Urothelium cell line (cell line): ENCODE measurements at places on chromosomes 16 and 17.
A peak's percentile ranks its signal among the peaks of the same experiment; 100 is the strongest.

- no peak for DNase-seq
Observed at GRCh38 chr17:79781736-79782575, 4.0 kb downstream of the CBX2 start.

GRCh38 chr16:23510164-23510914 is at the start of gene GGA2:
Gene GGA2 (minus strand): TSS chr16:23510494. CDS start chr16:23510411, 83 bp downstream.
- DNase-seq: peak; percentile 85

GRCh38 chr17:42334677-42335076 is 46.4 kb downstream of the STAT5A start:
- no peak for DNase-seq

GRCh38 chr17:12866244-12866643 is 76.9 kb downstream of the ARHGAP44 start:
- DNase-seq: no peak

GRCh38 chr17:2157081-2157480 is 102.2 kb downstream of the HIC1 start:
- DNase-seq: no peak
